ENCODE measurements at places on chromosomes 2 and 18. TPM values are rescaled to one million over a fixed set of nuclear protein-coding genes. Genes with fewer than 3 reads are reported as not detected.

- no peak for DNase-seq
Measured at GRCh38 chr2:176317623-176318065, 48.4 kb downstream of the MTX2 start.

- DNase-seq, result no peak
Measured at GRCh38 chr2:220320326-220320725, 692.9 kb downstream of the SLC4A3 start.

DNA sequence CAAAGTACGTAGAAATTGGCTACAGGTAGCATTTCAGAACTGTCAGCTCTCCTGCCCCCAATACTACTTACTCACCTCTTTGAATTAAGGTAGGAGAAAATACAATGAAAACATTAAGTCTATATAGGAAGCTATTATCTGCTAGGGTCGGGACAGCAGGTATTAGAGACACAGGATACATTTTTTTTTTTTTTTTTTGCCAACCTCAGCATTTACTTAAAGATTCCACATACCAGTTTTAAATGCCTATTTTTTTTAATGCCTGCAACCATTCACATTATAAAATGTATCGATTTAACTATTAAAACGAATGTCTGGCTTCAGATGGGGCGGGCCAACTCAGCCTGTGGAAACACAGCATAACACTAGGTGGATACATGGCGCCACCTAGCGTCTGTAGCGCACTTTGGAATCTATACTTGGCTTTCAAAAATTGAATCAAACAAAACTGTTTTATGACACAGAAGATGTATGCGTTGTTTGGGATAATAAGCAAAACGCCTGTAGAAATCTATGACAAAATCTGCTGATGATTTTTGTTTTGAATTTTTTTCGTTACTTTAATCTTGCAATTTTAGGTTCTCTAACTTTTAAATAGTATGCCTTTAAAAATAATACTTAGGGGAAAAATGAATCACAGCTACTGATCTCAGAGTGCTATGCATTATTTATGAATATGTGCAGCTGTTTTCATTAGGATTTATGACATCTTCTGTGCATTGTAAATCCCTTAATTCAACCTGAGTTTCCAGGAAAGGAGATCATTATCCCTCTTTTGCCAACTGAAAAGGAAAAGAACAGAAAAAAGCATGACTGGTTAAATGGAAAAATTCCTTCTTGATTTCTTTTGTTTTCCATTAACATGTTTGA, 261.0 kb downstream of the NYAP2 start:
- peak; percentile 47 for DNase-seq

- no peak for DNase-seq
Measured at GRCh38 chr18:43789234-43790000, 512.1 kb upstream of the SYT4 start.

DNA sequence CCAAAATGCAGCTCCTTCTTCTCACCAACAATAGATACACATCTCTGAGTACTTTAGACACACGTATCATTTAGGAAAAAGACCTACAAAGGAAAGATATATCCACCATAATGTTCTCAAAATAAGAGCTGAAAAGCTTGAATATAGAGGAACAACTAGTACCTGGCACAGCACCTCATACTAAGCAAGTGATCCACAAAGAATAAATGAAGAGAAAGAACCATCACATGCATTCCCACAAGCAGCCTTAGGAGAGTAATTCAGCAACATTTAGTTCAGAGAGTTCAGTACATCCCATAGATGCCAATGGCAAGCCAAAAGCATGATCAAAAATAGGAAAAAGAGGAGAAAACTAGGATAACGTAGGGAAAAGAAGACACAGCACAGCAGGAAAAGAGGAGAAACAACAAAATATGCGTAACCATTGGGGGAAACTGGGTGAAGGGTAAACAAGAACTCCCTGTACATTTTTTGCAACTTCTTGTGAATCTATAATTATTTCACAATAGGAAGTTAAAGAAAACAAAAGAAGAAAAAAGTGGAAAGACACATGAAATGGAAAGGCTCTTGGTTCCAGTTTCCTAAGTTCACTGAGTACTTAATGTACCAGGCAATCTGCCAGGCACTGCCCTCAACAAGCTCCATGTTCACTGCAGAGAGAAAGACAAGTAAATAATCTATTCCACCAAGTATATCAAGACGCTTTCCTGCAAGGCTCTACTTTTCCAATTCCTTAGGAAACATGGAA, 22.3 kb downstream of the CLASP1 start:
- no peak for DNase-seq

DNA sequence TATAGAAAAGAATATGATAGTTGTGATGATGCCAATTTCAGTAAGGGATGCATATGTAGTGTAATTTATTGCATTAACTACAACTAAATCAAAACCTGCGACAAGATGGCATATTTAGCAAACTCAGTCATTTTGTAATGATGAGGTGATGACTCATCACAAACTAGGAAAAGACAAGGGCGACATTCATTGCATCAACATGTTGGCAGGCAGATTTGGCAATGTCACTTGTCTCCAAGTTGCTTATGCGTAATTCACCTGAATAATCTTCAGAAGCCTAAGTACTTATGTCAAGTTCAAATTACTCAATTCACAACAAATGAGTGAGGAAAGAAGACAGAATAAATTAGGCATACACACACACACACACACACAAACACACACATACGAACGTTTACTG, 273.2 kb upstream of the RGPD4 start:
- no peak for DNase-seq

GRCh38 chr18:79583984-79584401, 95.6 kb upstream of the CTDP1 start:
- DNase-seq, result no peak

Gene MROH2A
- polyA plus RNA-seq, result 0.38 TPM

Gene TAF4B
- 3.0 TPM for polyA plus RNA-seq

Gene ADAM23
- 4.5 TPM for polyA plus RNA-seq

Gene GPR75
- 4.6 TPM for polyA plus RNA-seq

Gene PASK
- 24.8 TPM for polyA plus RNA-seq
